Activated CD4-positive, alpha-beta T cell treated with anti-CD3 and anti-CD28 coated beads, Interleukin-2, amount 10 ng/mL, durations not matched to agents 7 days and 5 days (primary cell): ENCODE measurements at places on chromosomes 3 and 15.

GRCh38 chr15:56856934-56857333 is 61.5 kb upstream of the TCF12 start:
- H3K27ac ChIP-seq = no peak overlapping the region
- peaks cover 2% of the 10 kb centered on the region for H3K36me3 ChIP-seq
- no peaks in the 10 kb centered on the region for H3K4me1 ChIP-seq
- H3K4me3 ChIP-seq = no peak overlapping the region

DNA sequence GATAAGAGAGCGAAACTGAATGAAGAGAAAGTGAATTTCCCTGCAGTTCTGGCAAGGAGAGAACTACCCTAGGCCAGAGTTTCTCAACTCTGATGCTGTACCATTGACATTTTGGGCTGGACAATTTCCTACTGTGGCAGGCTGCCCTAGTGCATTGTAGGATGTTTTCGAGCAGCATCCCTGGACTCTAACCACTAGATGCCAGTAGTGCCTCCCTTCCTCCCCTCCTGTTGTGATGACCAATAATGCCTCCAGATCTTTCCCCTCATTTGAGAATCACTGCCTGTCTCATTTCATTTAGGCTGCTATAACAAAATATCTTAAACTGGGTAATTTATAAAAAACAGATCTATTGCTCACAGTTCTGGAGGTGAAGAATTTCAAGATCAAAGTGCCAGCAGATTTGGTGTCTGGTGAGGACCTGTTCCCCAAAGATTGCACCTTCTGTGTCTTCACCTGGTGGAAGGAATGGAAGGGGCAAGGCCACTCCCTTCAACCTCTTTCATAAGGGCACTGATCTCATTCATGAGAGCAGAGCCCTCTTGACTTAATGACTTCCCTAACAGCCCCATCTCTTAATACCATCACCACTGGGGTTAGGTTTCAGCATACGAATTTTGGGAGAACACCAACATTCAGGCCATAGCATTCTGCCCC is 188.9 kb upstream of the MEIS2 start:
- no peak for DNase-seq
- H3K36me3 ChIP-seq = no peaks in the 10 kb centered on the region
- no peaks in the 10 kb centered on the region for H3K27me3 ChIP-seq
- no peak overlapping the region for H3K27ac ChIP-seq

DNA sequence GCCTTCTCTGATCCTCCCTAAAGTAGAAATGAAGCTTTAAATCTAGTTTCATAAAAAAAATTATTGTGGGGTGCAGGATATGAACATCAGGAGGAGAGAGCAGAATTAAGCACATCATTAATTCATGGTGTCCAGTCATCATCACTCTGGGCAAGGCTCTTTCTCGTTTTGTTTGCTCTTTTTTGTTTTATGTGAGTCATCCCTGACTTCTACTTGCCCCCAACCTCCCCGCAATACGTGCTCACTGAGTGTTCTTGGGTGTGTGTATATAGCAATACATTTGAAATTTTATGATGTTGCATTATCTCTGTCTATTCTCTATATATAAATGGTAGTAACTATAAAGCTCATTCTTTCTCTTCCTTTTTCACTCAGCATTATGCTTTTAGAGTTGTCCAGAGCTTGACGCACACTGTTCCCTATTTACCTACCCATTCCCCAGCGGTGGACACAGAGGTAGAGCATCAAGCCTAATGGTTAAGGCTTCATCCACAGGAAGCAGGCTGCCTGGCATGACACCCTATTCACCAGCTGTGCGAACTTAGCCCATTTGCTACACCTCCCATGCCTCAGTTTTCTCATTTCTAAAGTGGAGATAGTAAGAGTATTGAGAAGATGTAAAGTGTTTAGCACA is 72.3 kb downstream of the CD200R1L start:
- H3K27ac ChIP-seq = no peak overlapping the region
- peaks cover 17% of the 10 kb centered on the region for H3K4me1 ChIP-seq
- H3K4me3 ChIP-seq = no peak overlapping the region
- DNase-seq = no peak

GRCh38 chr15:89860891-89861290 is 32.9 kb downstream of the AP3S2 start:
- DNase-seq = no peak
- H3K27me3 ChIP-seq = no peaks in the 10 kb centered on the region
- no peak overlapping the region for H3K27ac ChIP-seq
- H3K4me1 ChIP-seq = peaks cover 11% of the 10 kb centered on the region
- peaks cover 6% of the 10 kb centered on the region for H3K36me3 ChIP-seq

DNA sequence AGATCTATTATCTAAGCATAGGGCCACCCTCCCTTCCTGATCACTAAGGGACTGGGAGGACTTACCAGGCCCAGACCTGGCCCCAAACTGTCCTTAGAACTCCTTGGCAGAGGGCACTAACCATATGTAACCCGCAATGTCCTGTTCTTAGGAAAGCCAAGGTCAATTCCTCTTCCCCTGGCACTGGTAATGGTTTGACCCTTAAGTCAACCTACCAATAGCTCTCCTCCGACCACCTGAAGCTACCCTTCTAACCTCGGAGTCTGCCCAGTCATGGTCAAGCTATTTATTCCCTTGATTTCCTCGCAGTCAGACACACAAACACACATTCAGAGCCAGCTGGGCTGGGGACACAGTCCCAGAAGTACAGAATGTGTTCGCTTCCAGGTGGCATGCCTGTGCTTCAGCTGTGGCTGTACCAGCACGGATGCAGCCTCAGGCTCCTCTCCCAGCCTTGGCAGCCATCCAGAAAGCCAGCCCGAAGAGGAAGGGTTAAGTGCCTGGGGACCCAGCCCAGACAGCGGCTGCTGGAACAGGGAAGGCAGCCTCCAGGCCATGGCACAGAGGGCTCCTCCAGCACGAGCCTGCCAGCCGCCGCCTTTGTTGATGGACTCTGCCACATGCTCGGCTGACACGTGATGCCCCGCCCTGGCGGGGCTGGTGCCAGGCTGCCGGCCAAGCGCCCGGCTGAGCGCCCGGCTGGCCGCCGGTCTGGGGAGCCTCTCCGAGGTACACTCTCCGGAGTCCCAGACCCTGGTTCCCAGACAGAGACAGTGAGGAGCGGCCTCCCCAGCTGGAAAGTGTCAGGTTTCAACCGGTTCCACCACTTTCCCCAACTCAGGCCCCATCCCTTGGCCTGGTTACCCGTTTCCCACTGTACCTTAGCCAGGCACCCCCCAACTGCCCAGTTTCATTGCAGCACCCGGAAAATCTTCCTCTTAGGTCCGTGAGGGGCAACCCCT is 5.5 kb downstream of the BMF start:
- H3K4me1 ChIP-seq = peaks cover 90% of the 10 kb centered on the region
- no peak for DNase-seq
- H3K27me3 ChIP-seq = peaks cover 2% of the 10 kb centered on the region
- no peak overlapping the region for H3K27ac ChIP-seq
- peaks cover 20% of the 10 kb centered on the region for H3K36me3 ChIP-seq

DNA sequence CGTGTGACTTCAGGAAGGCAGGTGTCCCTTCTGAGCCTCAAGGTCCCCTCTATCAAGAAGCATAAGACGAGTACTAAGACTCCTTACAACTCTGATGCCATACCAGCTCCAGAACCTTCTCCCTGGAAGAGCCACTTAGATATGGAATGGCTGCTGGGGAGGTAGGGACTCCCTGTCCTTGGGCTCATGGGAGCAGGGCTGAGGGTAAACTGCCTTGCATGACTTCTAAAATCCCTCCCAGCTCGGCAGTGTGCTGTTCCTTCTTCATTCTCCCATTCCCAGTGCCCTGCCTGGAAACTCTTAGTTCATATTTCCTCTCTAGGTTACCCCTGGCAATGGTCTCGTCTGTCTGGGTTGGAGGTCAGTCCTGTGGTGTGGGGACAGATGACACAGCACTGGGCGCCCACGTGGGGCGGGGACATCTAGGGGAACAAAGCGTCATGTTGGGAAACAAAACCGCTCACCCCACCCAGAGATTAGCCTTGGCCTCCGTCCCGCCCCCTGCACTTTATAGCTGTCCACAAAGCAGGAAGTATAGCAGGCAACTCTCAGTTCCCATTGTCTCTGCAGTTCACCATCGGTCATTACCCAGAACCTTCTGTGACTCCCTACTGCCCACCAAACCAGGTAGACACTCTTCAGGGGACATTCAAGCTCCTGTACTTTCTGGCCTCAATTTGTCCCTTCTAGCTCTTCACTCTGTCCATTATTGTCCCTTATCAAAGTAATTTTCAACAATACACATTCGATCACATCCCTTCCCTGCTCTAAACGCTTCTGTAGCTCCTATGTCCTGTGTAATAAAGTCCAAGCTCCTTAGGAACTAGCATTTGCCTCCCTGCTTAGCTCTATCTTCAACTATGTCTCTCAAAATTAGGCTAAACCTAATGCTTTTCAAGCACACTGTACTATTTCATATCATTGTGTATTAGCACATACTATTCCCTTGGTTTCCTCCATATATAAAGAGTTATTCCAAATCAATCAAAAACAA is 73.8 kb downstream of the IQSEC1 start:
- H3K27ac ChIP-seq = no peak overlapping the region
- H3K4me1 ChIP-seq = peaks cover 53% of the 10 kb centered on the region
- H3K27me3 ChIP-seq = no peaks in the 10 kb centered on the region

GRCh38 chr15:93478947-93479346 is 389.9 kb upstream of the RGMA start:
- H3K27ac ChIP-seq = no peak overlapping the region
- no peaks in the 10 kb centered on the region for H3K4me1 ChIP-seq
- no peak for DNase-seq
- no peaks in the 10 kb centered on the region for H3K36me3 ChIP-seq
- no peak overlapping the region for H3K4me3 ChIP-seq
- no peaks in the 10 kb centered on the region for H3K27me3 ChIP-seq
